ENCODE measurements at places on chromosomes 5 and 9. TPM values are rescaled to one million over a fixed set of nuclear protein-coding genes. Genes with fewer than 3 reads are reported as not detected.

- no peak for DNase-seq
These were observed 33.5 kb upstream of the DMRT3 start for GRCh38 chr9:942805-943580.

DNA sequence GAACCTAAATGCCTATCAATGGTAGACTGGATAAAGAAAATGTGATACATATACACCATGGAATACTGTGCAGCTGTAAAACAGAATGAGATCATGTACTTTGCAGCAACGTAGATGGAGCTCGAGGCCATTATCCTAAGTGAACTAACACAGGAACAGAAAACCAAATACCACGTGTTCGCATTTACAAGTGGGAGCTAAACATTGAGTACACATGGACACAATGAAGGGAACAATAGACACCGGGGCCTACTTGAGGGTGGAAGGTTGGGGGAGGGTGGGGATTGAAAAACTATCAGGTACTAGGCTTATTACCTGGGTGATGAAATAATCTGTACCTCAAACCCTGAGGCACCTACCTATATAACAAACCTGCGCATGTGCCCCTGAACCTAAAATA, 22.4 kb upstream of the DEPDC1B start:
- DNase-seq = peak; percentile 6

- no peak for DNase-seq
These were observed 7.9 kb upstream of the JADE2 start for GRCh38 chr5:134517553-134517952.

GRCh38 chr5:174234388-174234787, 188.9 kb downstream of the NSG2 start:
- DNase-seq = no peak

DNA sequence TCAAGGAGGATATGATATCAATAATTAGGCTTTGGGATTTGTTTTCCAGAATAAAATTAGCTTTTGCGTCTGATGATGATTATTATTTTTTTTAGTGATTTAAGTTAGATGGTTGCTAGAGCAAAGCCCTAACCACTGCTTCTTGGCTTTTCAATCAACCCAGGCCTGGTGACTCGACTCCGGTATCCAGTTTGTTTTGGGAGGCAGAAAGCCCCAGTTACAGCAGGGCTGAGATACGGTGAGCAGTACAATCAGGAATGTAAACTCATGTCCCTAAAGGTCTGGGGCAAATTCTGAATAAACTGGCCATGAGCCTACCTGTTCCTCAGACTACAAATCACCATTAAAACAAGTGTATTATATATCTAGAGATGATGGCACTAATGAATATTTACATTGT, 24.4 kb upstream of the CYFIP2 start:
- DNase-seq = no peak

DNA sequence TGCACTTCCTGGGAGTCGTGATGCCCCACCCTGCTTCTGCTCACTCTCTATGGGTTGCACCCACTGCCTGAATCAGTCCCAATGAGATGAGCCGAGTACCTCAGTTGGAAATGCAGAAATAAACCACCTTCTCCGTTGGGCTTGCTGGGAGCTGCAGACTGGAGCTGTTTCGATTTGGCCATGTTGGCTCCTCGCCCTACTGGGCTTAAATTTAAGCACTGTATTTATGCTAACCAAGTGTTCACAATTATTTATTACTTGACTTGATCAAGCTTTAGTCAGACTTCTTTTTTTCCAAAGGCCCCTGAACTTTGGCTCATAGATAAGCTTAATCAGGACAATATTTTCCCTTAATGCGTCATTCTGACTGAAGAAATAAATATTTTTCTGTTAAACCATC, 1072.4 kb upstream of the CDH9 start:
- peak; percentile 8 for DNase-seq

GRCh38 chr9:113844466-113844865, 31.6 kb upstream of the ZNF618 start:
- DNase-seq = no peak

- no peak for DNase-seq
These were observed 73.1 kb downstream of the ARHGAP26 start for GRCh38 chr5:142842994-142843905.

The IL33 gene
- total RNA-seq = 189 TPM

The DBH gene
- not detected for total RNA-seq

The IQGAP2 gene
- 97.1 TPM for total RNA-seq
